ENCODE measurements at places on chromosomes 2 and 18.
A peak's percentile ranks its signal among the peaks of the same experiment; 100 is the strongest.

DNA sequence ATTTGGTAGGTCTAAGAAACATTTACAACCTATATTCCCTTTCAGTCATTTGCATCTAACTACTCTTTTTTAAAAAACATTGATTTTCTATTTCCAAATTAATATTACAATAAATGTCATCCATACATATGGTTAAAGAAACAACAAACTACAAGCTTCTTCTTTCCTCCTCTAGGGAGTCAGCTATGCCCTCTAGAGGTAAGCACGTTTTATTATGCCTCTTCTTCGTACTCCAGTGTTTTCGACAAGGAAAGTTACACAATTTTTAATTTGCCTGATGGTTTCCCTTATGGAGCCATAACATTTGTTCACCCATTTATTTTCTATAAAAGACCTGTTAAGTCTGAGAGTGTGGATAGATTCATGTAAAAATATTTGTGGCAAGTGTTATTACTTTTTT lies 183.4 kb upstream of the CDH7 start:
- H3K4me1 ChIP-seq: no peaks in the 10 kb centered on the region
- no peak overlapping the region for H3K27ac ChIP-seq
- H3K36me3 ChIP-seq: no peaks in the 10 kb centered on the region
- no peak for DNase-seq
- no peak overlapping the region for H3K4me3 ChIP-seq
- H3K27me3 ChIP-seq: no peaks in the 10 kb centered on the region

DNA sequence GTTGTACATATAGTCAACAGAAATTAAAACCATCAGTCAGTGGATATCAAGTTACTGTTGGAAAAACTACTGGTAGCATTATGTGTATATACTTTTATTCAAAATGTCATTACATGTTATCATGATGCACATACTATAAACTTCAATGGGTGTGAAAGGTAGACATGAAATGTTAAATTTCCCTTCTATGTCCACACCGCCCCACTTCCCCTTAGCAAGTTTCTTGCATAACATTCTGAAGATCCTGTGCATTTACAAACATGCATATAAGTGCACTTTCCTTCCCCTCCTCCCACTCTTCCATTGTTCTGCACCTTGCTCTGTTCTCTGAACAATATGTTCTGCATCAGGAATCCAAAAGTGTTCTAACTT lies 16.6 kb upstream of the HK2 start:
- H3K4me3 ChIP-seq: no peak overlapping the region
- no peaks in the 10 kb centered on the region for H3K36me3 ChIP-seq
- no peak overlapping the region for H3K27ac ChIP-seq
- peaks cover 5% of the 10 kb centered on the region for H3K4me1 ChIP-seq

- no peak for DNase-seq
- no peaks in the 10 kb centered on the region for H3K36me3 ChIP-seq
- no peak overlapping the region for H3K27ac ChIP-seq
- H3K4me3 ChIP-seq: no peak overlapping the region
- no peaks in the 10 kb centered on the region for H3K27me3 ChIP-seq
- H3K4me1 ChIP-seq: no peaks in the 10 kb centered on the region
Measured at GRCh38 chr2:224382973-224383555, 18.8 kb downstream of the FAM124B start.

DNA sequence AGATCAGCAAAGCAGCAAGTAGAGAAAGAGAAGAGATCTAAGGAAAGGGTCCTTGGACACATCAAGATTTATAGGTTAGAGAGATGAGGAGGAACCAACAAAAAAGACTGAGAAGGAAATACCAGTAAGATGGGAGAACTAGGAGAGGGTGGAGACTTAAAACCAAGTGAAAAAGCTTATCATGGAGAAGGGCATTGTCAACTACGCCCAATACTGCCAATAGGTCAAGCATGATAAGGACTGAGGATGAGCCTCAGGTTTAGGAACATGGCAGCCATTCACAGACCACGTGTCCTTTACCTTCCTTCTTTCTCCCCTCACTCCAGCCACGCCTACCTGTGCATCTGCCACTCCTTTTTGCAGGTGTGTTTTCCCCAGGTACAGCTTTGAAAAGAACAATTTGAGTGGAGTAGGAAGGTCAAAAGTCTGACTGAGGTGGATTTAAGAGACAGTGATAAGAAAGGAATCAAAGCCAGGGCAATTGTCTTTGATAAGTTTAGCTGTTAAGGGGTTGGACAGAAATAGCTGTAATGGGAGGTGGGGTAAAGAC lies 238.7 kb downstream of the STK39 start:
- peaks cover 7% of the 10 kb centered on the region for H3K4me1 ChIP-seq
- H3K27ac ChIP-seq: no peak overlapping the region
- H3K36me3 ChIP-seq: peaks cover 5% of the 10 kb centered on the region
- H3K4me3 ChIP-seq: no peak overlapping the region
- H3K27me3 ChIP-seq: no peaks in the 10 kb centered on the region

DNA sequence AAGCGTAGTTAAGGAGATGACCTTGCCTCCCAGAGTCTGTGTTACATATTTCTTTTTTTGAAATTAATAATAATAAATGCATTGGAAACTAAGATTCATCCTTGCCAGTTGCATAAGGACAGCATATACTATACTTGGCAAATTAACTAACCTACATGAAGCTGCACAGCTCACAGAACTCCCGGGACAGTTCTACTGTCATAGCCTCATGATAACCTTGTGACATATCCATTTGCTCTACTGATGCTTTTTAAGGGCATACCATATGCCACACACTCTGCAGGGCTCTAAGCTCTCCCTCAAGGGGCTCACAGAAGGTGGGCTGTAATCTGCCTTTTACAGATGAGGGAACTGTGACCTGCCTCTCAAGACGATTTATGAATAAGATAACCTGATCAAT lies 3.8 kb downstream of the ITGB1BP1 start:
- no peaks in the 10 kb centered on the region for H3K27me3 ChIP-seq
- DNase-seq: no peak
- H3K4me3 ChIP-seq: no peak overlapping the region
- peaks cover 20% of the 10 kb centered on the region for H3K4me1 ChIP-seq
- H3K36me3 ChIP-seq: peaks cover 8% of the 10 kb centered on the region

GRCh38 chr2:47041891-47042684 lies 113.0 kb downstream of the STPG4 start:
- no peaks in the 10 kb centered on the region for H3K4me1 ChIP-seq
- no peak for DNase-seq
- H3K27me3 ChIP-seq: no peaks in the 10 kb centered on the region

- no peaks in the 10 kb centered on the region for H3K27me3 ChIP-seq
- H3K36me3 ChIP-seq: no peaks in the 10 kb centered on the region
Measured at GRCh38 chr18:58201733-58202730, 158.0 kb downstream of the NEDD4L start.

GRCh38 chr2:234257859-234258561 lies 207.5 kb downstream of the SPP2 start:
- H3K4me3 ChIP-seq: no peak overlapping the region
- H3K36me3 ChIP-seq: no peaks in the 10 kb centered on the region
- no peaks in the 10 kb centered on the region for H3K27me3 ChIP-seq
- H3K4me1 ChIP-seq: no peaks in the 10 kb centered on the region
- DNase-seq: peak; percentile 53
- no peak overlapping the region for H3K27ac ChIP-seq

DNA sequence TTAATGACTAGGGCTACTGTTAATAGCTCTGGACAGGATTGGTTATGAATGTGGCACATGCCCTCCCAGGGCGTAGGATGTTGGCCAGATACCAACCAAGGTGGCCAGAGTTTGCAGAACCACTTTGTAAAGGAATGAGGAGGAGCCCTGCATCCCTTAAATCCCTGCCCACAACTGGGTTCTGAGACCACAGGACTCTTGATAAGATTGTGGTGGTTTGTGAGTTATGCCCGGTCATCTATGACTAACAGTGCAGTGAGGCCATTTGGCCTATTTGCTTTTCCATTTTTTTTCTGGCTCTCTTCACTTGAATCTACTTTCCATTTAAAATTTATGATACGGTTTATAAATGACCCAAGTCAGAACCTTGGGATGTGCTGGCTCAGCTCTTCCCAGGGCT lies 294.5 kb downstream of the PRKCE start:
- peak overlapping the region; percentile 29 for H3K27ac ChIP-seq
- H3K27me3 ChIP-seq: no peaks in the 10 kb centered on the region
- no peak overlapping the region for H3K4me3 ChIP-seq
- peaks cover 64% of the 10 kb centered on the region for H3K4me1 ChIP-seq
- no peak for DNase-seq
- peaks cover 16% of the 10 kb centered on the region for H3K36me3 ChIP-seq

DNA sequence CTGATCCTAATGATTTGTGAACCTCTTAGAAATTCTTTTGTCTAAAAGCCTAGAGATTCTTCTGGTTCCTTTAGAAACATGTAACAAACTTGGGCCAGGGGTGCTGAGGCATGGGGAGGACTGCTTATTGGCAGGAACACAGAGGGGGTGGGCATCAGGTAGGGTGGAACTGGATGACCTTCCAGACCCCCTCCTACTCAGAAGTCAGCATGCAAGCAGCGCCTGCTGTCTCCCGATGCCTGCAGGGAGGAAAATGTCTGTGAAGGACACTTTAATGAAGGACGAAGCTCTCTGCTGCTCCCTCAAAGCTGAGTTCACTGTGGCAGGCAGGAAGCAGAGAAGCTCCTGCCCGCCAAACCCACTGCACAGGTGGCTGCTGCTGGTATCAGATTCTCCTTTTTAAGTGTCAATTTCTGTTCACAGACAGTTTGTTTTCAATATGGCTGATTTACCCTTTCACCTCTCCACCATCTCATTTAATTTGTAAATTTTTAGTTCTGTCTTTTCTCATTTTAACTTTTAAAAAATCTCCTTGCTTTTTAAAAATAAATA lies 19.4 kb downstream of the COA5 start:
- no peak overlapping the region for H3K27ac ChIP-seq
- no peak overlapping the region for H3K4me3 ChIP-seq
- no peaks in the 10 kb centered on the region for H3K27me3 ChIP-seq

DNA sequence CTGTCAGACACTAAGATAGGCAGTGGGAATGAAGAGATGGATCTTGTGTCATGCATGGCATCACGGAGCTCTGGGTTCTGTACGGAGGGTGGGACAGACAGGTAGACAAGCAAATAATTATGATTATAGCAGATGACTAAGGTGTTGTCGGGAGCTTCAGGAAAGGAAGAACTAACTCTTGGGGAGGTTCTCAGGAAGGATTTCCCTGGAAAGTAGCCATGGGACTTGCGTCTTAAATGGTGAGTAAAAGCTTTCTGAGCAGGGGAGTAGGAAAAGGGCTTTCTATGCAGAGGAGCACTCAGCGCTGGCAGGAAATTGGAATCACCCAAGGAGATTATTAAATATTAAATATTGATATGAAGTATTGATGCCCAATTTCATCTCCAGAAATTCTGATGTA lies 35.5 kb downstream of the ATOH8 start:
- no peak for DNase-seq
- no peak overlapping the region for H3K27ac ChIP-seq

DNA sequence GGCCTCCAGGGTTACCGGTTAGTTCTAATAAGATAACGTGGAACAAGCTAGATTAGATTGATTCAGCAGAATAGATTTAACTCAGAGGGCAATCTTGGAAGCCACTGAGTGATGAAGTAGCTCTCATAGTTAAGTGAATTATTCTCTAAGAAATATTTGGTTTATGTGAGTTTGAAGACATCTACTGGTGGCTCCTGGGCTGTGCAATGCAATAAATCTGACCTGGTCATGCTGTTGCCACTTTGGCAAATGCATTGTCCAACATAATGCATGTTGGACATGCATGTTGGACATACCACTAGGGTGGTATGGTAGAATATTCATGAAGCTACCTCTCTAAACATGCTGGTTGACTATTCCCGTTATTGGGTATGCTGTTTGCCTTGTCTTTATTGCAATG lies 493.7 kb upstream of the VRK2 start:
- H3K36me3 ChIP-seq: no peaks in the 10 kb centered on the region
- H3K4me1 ChIP-seq: no peaks in the 10 kb centered on the region
- no peak overlapping the region for H3K4me3 ChIP-seq
- H3K27me3 ChIP-seq: no peaks in the 10 kb centered on the region
- DNase-seq: no peak

Data from Karpas-422 (cell line).